ENCODE measurements at places on chromosomes 1 and 21.
A peak's percentile ranks its signal among the peaks of the same experiment; 100 is the strongest.

DNA sequence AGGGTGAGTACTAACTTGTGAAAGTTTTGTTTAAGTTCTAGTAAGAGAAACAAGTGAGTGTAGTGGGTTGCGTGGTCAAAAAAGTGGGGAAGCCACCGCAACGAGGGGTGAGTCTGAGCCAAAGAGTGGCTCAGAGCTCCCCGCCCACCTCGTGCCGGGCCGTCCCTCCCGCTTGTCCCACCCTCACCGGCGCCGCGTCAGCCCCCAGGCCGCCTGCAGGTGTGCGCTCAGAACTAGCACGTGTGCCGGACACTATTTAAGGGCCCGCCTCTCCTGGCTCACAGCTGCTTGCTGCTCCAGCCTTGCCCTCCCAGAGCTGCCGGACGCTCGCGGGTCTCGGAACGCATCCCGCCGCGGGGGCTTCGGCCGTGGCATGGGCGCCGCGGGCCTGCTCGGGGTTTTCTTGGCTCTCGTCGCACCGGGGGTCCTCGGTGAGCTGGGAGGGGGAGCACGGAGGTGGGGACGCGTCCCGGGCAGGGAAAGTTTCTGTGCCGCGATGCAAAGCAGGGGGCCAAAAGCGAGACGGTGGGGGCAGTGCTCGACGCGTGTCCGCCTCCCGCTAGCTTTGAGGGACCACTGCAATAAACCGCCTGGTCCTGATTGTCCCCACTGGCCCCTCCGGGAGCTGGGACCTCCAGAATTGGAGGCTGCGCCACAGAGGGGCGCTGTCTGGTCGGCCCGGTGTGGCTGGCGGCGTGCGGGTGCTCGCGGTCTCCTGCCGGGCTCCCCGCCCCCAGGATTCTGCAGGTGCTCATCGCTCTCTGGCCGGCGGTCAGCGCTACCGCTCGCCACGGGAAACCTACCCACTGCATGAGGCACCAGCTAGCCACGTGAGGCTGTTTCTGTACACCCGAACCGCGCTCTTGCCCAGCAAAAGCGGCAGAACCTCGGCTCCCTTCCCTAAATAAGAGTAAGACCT lies at the start of gene CR2:
Gene CR2, plus strand, starts transcription at position 283 of the 919 bp plus-strand sequence. Its CDS starts 91 bp downstream, at position 374.
- DNase-seq = no peak

DNA sequence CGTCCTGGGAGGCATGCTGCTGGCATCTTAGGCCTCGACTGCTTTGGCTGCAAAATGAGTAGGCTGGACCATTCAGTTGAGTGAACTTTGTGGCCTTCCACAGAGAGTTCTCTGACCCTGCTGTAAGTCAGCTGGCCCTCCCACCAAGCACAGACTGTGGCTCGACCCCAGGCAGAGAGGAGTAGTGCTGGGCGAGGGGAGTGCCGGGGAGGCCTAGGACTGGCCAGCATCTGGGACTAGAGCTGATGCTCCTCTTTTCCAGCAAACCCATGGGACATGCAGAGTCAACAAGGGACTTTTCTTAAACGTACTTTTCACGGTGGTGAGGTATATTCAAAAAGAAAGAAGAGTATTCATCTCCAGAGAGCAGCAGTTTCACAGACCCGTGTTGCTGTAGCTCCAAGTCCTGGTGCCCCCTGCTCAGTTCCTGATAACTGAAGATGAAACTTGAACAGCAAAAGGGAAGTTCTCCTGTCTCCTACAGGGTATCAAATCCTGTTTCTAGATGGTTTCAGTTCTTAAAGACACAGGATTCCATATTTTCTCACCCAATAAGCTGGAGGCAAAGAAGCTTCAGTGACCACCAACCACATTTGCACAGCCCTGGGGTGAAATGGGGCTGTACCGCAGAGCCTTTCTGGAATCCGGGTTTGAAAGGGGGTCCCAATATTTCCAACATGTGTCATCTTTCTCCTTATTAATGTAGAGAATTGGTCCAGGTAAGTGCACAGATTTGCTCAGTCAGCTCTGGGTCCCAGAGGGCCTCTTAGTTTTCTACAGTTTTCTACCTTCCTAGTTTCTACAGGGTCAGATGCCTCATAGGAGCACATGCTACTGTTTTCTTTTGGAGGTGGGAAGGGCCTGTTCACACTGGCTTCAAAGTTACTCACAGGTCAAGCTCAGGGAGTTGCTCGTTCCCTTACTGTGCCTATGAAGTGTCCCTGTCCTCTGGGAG lies 20.9 kb downstream of the BATF3 start:
- no peak for DNase-seq

- DNase-seq = no peak
These were observed 7.3 kb downstream of the TMCO4 start for GRCh38 chr1:19792237-19793002.

- no peak for DNase-seq
These were observed 75.0 kb downstream of the OSBPL9 start for GRCh38 chr1:51691920-51692319.

DNA sequence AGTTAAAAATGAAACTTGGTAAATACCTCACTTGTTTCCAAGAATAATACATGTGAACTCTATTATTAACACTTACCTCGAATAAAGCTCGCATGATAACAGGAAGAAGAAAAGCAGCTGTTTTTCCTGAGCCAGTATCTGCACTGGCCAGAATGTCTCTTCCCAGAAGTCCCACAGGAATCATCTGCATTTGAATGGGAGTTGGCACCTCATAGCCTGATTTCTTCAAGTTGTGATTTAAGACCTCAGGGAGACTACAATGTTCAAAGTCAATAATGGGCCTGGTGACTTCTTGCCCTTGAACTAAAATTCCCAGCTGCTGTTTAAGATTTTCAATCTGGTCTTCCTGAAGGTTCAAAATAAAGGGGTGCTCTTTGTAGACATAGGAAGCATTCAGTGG lies 3.8 kb downstream of the DDX59 start:
- no peak for DNase-seq

DNA sequence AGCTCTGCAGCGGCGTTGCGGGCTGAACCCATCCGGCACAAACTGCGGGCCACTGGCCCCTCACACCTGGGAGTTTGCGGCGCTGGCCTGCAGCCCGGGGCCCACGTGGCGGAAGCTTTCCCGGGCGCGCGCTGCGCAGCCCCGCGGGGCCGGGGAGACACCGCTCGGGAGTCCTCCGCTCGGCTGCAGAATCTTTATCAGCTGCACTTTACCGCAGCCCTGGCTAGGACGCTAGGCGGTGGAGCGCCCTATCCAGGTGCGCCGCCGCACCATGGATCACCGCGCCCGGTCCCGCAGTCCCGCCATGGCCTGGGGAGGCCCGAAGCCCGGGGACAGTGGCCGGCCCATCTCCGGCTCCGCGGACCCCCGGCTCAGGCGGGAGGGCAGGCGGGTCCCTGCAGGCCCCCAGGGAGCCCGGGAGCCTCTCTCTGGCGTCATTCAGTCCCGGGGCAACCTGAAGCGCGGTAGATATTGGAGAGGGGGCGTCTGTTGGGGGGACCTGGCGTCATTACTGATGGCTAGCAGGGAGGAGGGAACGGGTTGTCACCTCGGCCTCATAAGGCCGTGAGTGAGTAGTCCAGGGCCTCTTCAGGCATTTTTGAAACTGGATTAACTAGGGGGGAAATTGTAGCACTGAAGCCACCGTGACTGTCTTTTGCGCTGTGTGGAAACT lies 5.7 kb upstream of the OLIG2 start:
- DNase-seq = no peak

DNA sequence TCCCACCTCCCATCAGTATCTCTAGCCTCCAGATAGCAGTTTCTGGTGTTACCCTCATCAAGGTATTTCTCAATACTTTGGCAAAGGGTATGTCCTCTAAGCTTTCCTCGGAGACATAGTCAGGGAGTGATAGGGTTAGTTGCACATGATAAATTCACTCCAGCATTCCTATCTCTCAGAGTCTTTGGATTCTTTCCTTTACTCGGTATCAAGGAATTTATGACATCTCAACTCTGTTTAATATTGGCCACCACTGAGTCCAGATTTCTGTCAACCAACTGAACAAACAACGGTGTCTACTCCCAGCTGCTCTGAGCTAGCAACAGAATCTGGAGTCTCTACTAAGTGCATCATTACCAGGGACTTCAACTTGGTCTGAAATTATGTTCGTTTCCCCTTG lies 233.4 kb downstream of the TM2D1 start:
- no peak for DNase-seq

GRCh38 chr1:43206600-43207228 lies 34.6 kb downstream of the CFAP57 start:
- no peak for DNase-seq

GRCh38 chr21:36257657-36258056 lies 62.3 kb upstream of the MORC3 start:
- DNase-seq = no peak

- DNase-seq = peak; percentile 72
These were observed 41.0 kb downstream of the KCND3 start for GRCh38 chr1:111948209-111949171.

DNA sequence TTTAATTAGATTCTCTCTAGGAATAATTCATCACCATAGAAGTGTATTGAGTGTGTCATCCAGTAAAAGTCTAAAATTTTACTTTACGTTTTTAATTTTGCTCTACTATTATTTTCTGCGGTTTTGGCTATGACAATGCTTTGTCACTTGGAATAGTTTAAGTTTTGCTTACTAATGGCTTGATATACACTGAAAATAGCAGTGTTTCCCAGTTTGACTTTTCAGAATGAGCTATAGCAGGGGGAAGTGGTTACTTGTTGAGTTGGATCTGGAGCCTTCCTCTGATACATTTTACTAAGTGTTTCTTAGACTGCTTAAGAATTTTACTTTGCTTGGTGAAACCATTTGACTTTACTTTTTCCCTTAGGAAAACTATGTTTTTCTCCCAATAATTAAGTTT lies 5.0 kb downstream of the DNAJC16 start:
- no peak for DNase-seq

DNA sequence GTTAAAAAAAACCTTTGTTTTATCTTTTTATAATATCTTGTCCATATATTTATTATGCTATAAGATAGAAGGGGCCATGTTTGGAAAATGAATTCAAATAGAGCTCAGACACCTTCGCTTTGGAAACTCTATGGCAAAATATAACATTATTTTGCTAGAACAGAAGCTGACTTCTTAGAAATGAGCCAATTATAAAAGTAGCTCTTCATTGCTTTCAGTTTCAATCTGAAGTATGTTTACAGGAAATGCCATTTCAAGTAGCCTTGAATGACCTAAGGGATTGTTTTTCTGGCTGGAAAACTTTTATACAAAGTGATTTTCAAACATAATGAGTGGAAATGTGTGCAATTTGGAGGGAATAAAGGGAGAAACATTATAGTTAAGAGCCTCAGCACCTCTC lies 37.8 kb upstream of the GBP5 start:
- DNase-seq = no peak

GRCh38 chr1:12174924-12175810 lies 8.4 kb downstream of the TNFRSF1B start:
- DNase-seq = no peak

DNA sequence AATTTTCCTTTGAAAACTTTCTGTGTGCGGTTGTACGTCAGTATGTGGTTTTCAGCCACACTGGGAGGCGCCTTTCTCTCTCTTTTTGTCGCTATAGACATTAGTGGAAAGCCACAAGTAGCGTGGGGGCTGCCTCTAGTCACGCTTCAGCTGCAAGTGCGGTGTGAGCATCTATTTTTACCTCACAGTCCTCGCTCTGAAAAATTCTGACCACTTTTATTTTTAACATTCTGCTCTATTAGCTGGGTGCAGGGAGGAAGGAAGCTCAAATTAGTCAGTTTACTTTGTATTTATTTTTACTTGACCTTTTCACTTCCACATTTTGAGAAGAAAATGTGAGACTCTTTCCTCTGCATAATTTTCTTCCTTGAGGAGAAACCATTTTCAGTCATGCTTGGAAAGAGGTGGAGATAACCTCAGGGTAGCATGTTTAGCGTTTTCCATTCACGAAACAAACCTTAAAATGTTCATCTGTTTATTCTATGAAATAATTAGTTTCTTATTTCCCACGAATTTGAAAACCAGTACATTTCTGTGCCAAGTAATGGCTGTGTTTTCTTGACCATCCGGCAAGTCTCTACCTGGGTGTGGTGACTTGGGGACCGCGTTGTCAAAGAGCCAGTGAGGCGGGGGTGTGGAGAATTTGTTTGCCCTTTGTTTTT lies 35.6 kb downstream of the ADARB1 start:
- no peak for DNase-seq

- DNase-seq = no peak
These were observed 11.5 kb upstream of the SLC9A1 start for GRCh38 chr1:27166351-27166802.

DNA sequence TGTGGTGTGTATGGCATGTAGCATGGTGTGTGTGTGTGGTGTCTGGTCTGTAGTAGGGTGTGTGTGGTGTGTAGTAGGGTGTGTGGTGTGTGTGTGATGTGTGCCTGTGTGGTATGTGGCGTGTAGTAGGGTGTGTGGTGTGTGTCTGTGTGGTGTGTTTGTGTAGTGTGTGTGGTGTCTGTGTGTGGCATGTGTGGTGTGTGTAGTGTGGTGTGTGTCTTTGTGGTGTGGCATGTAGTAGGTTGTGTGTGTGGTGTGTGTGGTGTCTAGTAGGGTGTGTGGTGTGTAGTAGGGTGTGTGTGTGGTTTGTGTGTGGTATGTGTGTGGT lies 85.5 kb downstream of the SYT2 start:
- no peak for DNase-seq

DNA sequence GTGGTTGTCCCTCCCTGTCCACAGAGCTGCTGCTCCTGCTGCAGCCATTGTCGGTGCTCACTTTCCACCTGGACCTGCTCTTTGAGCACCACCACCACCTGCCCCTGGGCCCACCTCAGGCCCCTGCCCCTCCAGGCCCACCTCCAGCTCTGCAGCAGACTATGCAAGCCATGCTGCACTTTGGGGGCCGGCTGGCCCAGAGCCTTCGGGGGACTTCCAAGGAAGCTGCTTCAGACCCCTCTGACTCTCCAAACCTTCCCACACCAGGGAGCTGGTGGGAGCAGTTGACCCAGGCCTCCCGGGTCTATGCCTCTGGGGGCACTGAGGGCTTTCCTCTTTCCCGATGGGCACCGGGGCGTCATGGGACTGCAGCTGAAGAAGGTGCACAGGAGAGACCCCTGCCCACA lies 5.9 kb downstream of the RUSC1 start:
- DNase-seq = no peak

DNA sequence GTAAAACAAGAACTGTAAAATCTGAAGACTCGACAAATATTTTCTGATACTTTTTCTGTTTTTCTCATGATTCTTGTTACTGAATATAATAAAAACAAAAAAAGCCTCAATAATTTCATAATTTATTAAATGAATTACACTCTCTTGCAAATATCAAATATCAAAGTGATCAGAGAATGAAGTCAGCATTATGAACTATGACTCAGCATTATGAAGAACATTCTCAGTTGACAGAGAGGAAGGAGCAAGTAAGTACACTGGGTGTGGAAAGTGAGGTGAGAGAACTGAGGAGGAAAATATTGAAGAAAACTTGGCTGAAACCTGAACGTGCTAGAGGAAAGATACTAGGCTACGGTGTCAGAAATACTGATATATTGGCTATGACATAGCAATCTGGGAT lies 529.5 kb downstream of the KCNT2 start:
- no peak for DNase-seq

DNA sequence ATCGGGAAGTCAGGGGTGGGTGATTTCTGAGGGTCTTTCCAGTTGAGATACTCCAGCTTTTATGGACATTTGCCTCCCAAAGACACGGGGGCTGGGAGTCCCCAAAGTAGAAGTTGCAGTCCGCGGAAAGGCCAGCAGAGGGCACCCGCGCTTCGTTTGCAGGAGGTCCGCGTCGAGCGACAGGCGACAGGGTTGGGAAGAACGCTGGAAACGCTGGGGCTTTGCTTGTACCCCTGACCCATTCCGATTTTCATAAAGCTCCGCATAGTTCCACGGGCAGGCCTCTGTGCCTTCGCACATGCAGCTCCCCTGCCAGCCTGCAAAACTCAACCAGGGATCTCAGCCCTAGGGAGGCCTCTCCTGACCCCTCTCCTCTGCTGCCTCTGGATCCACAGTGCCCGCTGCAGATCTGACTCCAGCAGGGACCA lies 44.2 kb upstream of the LAPTM5 start:
- DNase-seq = peak; percentile 11
